ENCODE measurements at places on chromosomes 16 and 17.
A peak's percentile ranks its signal among the peaks of the same experiment; 100 is the strongest.

DNA sequence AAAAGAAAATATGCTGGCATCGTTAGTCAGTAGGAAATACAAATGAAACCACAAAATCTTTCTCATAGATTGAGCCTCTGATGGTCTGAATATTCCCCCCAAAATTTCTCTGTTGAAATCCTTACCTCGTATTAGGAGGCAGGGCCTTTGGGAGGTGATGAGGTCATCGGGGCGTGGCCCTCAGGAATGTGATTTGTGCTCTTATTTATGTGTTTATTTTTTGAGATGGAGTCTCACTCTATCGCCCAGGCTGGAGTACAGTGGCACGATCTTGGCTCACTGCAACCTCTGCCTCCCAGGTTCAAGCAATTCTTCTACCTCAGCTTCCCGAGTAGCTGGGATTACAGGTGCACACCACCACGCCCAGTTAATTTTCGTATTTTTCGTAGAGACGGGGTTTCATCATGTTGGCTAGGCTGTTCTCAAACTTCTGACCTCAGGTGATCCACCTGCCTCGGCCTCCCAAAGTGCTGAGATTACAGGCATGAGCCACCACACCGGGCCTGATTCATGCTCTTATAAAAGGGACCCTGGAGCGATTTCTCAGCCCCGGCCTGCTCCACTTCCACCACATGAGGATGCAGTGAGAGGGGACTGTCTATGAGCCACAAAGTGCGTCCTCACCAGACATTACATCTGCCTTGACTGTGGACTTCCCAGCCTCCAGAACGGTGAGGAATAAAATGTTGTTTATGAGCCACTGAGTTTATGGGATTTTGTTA lies 53.1 kb downstream of the DNAH17 start:
- DNase-seq, result no peak

GRCh38 chr16:68539711-68540239 lies 684 bp downstream of the ZFP90 start:
- no peak for DNase-seq

DNA sequence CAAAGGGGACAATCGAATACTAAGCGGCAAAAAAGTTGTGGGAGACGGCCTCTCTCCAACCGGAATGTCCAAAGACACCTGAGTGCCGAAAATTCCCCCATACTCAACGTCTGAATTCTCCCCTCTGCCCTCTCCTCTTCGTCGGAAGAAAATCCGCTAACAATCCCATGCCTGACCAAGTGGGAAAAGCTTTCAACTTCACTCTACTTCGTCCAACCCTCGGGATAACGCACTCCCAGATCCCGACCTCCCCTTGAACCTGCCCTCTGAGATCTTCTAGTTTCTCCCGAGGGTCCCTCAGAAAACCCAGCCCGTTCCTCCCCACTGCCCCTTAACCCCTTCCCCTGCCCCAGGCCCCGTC lies 961 bp downstream of the AMFR start:
- no peak for DNase-seq

DNA sequence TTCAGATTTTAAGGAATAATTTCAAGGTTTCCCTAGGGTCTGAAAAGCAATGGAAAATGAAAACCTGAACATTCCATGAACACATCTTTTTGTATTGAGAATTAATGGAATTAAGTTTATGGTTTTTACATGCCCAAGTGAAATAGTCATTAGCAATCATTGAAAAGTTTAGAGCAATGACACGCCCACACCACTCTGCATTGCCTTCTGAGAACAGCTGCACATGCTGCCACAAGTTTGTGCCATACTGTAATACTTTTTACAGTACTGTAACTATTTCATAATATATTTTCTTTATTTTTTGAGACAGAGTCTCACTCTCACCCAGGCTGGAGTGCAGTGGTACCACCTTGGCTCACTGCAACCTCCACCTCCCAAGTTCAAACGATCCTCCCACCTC lies 345.2 kb upstream of the PMFBP1 start:
- no peak for DNase-seq

DNA sequence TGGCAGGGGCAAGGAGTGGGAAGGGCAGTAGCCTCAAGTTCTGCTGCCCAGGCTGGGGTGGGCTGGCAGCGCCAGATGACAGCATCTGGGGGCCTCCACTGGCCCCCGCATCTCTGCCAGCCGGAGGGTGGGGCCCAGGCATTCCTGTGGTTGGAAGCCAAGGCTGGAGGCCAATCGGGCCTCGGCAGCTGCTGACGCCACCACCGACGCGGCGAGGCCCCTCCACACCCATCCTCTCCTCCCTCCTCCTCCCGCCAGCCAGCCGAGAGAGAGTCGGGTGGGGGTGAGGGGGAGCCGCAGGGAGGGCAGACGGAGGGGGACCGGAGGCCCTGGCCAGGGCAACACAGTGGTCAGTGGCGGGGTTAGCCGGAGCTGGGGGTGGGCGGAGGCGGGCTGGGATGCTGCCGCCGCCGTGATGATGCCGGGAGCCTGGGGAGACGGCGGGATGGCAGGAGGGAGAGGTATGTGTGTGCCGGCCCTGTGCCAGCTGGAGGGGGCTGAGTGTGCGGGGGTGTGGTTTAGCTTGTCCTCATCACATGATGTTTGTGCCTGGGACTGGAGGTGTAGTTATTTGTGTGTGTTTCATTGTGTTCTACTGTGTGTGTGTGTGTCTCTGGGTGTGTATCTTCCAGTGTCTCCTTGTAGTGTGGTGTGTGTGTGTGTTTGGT lies 36.6 kb downstream of the ARHGAP23 start:
- DNase-seq, result peak; percentile 62

DNA sequence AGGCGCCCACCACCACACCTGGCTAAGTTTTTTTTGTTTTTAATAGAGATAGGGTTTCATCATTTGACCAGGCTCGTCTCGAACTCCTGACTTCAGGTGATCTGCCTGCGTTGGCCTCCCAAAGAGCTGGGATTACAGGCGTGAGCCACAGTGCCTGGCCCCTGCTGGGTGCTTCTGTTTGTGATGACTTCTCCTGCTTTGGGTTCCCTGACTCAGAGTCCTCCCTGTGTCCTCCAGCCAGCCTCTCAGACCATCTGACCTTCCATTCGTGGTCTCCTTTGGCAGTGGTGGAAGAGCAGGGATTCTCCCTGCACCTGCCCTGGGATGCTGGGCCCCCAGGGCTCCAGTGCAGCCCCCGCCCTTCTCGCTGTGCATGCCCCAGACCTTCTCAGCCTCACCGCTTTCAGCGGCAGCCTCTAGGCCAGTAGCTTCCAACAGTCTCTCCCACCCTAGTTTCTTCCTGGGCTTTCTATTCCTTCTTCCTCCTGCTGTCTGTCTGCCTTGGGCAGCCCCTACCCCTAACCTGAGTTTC lies 13.2 kb downstream of the BEAN1 start:
- DNase-seq, result no peak

DNA sequence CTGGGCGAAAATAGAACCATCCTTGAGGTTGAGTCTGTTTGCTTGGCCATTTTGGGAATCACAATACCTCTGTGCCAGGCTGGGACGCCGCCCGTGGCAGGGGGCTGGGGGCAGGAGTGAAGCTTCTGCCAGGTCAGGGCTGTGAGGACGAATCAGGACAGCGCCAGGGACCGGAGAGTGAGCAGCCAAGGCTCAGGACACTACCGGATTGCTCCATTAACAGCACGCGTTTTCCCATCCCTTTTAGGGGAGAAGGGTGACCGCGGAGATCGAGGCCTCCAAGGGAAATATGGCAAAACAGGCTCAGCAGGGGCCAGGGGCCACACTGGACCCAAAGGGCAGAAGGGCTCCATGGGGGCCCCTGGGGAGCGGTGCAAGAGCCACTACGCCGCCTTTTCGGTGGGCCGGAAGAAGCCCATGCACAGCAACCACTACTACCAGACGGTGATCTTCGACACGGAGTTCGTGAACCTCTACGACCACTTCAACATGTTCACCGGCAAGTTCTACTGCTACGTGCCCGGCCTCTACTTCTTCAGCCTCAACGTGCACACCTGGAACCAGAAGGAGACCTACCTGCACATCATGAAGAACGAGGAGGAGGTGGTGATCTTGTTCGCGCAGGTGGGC lies 23.4 kb downstream of the C1QTNF1 start:
- DNase-seq, result no peak

DNA sequence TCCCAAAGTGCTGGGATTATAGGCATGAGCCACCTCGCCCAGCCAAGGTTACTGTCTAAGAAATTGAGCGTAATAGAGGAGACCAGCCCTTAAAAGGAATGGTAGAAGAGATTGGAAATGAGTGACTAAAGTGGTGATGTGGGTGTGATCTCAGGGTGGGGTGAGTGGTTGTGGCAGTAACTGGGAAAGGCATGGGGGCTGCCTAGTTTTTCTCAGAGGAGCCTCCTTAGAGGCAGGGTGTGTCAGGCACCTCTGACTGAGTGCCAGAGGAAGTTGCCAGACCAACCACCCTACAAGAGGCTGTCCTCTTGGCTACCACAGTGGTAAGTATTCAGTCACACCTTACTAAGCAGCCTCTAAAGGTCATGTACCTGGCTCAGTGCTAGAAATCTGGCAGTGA lies 8.9 kb downstream of the DUS2 start:
- DNase-seq, result no peak

DNA sequence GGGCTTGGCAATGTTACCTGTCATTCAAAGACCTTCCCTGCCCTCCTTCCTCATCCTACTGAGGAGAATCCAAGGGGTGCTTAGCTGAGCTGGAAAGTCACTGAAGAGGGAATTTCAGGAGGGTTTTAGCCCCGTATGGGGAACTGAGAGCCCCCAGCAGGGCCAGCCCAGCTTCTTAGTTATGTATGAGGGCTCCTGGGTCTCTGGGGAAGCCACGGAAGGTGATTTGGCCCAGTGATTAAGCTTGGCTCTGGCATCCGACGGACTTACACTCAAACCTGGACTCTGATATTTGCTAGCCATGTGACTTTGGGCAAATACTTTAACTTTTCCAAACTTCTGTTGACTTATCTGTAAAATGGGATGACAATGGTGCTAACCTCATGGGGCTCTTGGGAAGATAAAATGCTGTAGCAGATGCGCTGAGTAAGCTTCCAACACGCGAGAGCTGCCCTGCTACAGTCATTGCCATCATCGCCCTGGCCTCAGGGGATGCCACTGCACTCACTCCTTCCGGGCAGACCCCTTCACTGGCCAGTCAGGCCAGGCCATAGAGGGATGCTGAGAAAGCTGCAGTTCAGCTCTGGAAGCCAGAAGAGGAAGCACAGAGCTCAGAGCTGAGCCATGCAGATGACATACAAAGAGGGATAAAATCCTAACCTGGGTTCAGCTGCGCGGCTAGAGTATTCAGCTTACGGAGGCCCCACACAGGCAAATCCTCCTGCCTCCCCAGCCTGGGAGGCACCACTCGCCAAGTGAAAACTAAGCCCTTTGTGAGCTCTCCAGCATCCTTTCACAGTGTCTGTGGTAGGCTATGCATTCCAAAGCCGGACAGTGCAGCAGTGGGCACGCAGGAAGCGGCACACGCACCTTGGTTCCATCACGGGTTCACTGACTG lies 44.9 kb upstream of the PIK3R6 start:
- DNase-seq, result no peak

- no peak for DNase-seq
Observed at GRCh38 chr17:45985447-45985846, 13.6 kb upstream of the STH start.

- peak; percentile 71 for DNase-seq
Observed at GRCh38 chr16:30786936-30787612, at the start of gene ZNF629. ZNF629 (minus strand) TSS chr16:30787205; CDS start chr16:30784482, 2,723 bp downstream.

- no peak for DNase-seq
Observed at GRCh38 chr16:46926470-46927225, 42.5 kb downstream of the GPT2 start.

GRCh38 chr17:79627766-79628690 lies 17.2 kb upstream of the RBFOX3 start:
- no peak for DNase-seq

- peak; percentile 53 for DNase-seq
Observed at GRCh38 chr17:2054512-2055291, at the start of gene HIC1. HIC1 (plus strand) TSS chr17:2055103; CDS start chr17:2056691, 1,588 bp downstream.

GRCh38 chr17:77869665-77870132 lies 88.8 kb upstream of the TNRC6C start:
- DNase-seq, result no peak

- DNase-seq, result no peak
Observed at GRCh38 chr17:7579834-7580603, 581 bp downstream of the CD68 start.

GRCh38 chr16:77470851-77471250 lies 36.0 kb upstream of the ADAMTS18 start:
- no peak for DNase-seq

- DNase-seq, result peak; percentile 60
Observed at GRCh38 chr16:1781758-1782407, 488 bp downstream of the SPSB3 start.

DNA sequence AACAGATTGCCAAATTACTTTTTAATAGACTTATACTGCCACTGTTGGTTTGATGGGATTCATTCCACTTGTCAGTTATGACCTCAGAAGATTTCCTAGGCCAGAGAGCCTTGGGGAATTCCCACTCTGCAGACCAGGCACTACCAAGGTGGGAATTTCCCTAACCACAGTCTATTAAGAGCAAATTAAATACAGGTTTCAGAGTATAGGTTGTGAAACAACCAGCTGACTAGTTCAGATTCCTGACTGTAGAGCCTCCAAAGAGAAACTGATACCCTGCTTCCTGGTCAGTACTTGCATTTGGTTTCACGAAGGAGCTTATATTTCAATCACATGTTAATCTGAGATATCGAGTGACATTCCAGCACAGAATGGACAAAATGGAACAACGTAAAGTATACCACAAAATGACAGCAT lies 186.5 kb downstream of the STX8 start:
- no peak for DNase-seq

GRCh38 chr17:44376124-44376523 lies 12.5 kb upstream of the FAM171A2 start:
- DNase-seq, result no peak

- peak; percentile 5 for DNase-seq
Observed at GRCh38 chr17:2076087-2076984, 21.4 kb downstream of the HIC1 start.

GRCh38 chr17:82745524-82745923 lies 6.3 kb upstream of the TBCD start:
- DNase-seq, result no peak

- no peak for DNase-seq
Observed at GRCh38 chr16:49596648-49597291, 223.2 kb downstream of the C16orf78 start.

- DNase-seq, result no peak
Observed at GRCh38 chr16:24135624-24136565, 120.2 kb upstream of the CACNG3 start.

Data from NCI-H1417 (cell line).